ENCODE measurements at places on chromosomes 7 and 10.

DNA sequence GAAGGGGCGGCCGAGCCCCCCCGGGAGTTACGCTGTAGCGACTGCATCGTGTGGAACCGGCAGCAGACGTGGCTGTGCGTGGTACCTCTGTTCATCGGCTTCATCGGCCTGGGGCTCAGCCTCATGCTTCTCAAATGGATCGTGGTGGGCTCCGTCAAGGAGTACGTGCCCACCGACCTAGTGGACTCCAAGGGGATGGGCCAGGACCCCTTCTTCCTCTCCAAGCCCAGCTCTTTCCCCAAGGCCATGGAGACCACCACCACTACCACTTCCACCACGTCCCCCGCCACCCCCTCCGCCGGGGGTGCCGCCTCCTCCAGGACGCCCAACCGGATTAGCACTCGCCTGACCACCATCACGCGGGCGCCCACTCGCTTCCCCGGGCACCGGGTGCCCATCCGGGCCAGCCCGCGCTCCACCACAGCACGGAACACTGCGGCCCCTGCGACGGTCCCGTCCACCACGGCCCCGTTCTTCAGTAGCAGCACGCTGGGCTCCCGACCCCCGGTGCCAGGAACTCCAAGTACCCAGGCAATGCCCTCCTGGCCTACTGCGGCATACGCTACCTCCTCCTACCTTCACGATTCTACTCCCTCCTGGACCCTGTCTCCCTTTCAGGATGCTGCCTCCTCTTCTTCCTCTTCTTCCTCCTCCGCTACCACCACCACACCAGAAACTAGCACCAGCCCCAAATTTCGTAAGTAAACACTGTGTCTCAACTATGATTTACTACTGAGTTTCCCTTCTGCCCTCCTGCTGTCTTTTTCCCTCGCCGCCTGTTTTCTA, 666 bp downstream of the NRG3 start:
- no peak for DNase-seq

- no peak for DNase-seq
These were observed 44.5 kb upstream of the SPOCK2 start for GRCh38 chr10:72132854-72133253.

- no peak for DNase-seq
These were observed 219.9 kb downstream of the FGFR2 start for GRCh38 chr10:121378251-121378801.

DNA sequence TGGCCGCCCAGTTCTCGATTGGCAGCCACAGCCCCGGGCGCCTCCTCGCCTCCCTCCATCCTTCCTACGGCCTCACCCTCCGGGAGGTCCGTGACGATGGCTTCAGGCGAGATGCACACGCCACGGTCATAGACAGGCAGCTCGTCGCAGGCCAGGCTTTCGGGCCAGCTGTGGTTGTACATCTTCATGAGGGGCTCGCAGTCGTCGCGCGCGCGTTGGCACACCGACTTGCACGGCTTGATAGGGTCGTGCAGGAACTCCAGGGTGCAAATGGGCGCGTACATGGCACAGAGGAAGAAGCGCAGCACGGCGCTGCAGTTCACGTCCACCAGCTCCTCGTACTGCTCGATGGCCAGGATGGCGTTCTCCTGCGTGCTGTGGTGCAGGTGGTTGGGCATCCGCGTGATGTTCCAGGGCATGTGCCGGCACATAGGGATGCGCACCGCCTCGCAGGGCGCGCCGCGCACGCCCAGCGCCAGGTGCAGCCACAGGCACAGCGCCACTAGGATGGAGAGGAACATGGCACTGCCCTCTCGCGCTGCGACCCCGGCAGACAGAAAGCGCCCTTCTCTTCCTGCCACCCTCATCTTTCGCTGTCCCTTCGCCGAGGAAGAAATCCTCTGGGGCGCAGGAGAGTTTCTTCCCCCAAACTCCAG, 472 bp downstream of the SFRP4 start:
- DNase-seq = no peak

DNA sequence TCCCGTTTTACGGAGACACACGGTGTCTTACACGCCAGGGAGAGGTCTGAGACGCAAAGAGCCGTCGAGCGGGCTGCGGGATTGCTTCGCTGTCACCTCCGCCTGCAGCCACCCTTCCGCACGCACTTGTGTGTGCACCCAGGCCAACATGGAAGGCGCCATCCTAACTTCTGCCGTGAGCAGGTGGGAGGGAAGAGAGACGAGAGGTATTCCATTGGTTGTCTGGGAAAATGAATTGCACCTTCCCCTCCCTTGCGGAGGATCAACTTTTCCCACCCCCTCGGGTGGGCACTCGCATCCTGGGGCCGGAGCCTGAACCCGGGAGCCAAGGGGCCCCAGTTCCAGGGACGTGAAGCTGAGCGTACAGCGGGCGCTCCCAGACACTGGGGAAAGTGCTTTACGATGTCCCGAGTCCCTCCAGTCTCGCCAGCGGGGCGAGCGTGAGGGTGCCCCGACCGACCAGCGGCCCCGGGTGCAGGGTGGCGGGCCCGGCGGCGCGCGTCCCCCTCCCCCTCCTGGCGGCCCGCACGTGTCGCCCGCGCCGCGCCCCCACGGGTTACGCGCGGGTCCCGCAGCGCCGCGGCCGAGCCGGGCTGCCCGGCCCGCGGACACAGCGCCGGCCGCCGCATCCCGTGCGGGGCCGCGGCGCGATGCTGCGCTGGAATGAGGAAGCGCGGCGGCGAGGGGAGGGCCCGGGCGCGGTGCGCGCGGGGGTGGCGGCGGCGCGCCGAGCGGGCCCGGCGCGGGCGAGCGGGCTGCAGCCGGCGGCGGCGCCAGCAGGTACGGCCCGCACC, 984 bp upstream of the IKZF1 start:
- peak; percentile 32 for DNase-seq

- DNase-seq = no peak
These were observed 51.1 kb downstream of the DPYSL4 start for GRCh38 chr10:132237871-132238270.

GRCh38 chr10:124450012-124450782, at the start of gene NKX1-2:
Gene NKX1-2, minus strand, starts transcription at chr10:124450035. Its CDS starts 92 bp downstream, at chr10:124449943.
- DNase-seq = no peak

DNA sequence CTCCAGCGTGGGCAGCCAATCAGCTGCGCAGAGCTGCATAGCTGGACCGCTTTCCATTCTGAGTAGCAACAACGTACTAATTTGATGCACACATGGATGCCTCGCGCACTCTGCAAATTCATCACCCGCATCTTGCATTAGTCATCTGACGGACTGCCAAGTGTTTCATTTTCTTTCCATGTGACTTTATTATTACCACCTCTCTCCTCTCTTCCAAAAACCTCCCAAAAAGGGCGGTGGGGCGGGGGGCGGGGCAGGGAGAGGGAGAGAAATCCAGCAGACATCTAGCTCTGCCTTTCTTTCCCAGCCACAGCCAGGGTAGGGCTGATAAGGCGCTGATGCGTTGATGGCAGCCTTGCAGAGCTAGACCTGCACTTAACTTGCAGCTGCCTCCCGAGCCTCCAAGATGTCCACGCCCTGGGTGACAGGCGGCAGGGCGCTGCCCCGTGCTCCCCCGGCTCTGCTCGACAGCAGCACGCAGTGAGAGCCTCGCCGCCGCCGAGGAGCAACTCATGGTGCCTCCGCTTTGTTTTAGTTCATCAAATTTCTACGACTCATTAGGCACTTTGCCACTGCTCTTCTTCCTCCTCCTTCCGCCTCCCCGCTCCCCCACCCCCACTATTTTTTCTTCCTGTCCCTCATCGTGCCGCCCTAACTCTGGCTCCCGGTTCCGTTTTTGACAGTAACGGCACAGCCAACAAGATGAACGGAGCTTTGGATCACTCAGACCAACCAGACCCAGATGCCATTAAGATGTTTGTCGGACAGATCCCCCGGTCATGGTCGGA, 147.3 kb downstream of the CELF2 start:
- peak; percentile 76 for DNase-seq

DNA sequence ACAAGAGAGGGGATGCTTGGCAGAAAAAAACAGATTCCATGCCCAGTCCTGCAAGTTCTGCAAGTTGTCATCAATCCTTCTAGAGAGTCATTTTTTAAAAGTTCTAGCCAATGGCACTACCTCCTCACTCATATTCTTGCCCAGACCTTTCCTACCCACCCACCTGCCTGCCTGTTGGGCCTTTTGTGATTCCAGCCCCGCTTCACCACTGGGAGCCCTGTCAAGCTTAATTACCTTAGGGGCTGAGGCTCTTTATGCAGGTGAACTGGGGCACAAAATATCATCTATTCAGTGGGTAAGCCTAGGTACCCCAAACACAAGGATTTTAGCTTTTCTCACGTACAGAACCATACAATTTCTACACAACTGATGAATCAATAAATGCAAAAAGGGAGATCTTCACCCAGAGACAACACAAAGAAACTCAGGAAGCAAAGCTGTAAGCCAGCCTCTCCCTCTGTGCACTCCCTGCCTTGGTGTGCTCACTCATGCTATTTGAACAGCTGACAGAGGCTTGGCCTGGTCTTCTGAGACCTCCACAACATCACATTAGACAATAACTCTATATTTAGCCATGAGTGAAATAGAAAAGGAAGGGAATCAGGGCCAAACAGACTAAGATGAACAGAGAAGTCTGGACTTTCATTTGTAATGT, 222.6 kb downstream of the HTR7 start:
- no peak for DNase-seq

- no peak for DNase-seq
These were observed 21.3 kb upstream of the KPNA7 start for GRCh38 chr7:99229234-99229633.

GRCh38 chr7:159271781-159272180, 127.1 kb upstream of the VIPR2 start:
- DNase-seq = no peak

- DNase-seq = no peak
These were observed 6.7 kb upstream of the IMMP2L start for GRCh38 chr7:111568870-111569462.

- DNase-seq = peak; percentile 16
These were observed 5.4 kb downstream of the SFR1 start for GRCh38 chr10:104127411-104127810.

- DNase-seq = no peak
These were observed 79.8 kb upstream of the HABP2 start for GRCh38 chr10:113473011-113473410.

- no peak for DNase-seq
These were observed 76.1 kb upstream of the ANK3 start for GRCh38 chr10:60465801-60466200.

DNA sequence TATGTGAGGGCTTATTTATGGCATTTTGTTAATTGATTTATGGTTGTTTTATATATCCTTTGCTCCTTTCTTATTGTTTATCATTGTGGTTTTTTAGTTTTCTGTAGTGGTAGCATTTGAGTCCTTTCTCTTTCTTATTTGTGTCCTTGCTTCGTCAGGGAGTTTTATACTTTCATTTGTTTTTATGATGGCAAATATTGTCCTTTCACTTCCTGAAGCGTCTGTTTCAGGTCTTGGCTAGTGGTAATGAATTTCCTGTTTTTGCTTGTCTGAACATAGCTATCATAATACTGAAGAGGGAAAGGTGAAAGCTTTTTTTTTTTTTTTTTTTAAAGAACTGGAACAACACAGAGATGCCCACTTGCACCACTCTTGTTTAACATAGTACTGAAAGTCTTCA, 228.2 kb downstream of the ATRNL1 start:
- DNase-seq = no peak

GRCh38 chr10:93346694-93347093, 135.4 kb downstream of the MYOF start:
- DNase-seq = no peak

GRCh38 chr10:78595269-78595619, 473.5 kb upstream of the ZMIZ1 start:
- no peak for DNase-seq

DNA sequence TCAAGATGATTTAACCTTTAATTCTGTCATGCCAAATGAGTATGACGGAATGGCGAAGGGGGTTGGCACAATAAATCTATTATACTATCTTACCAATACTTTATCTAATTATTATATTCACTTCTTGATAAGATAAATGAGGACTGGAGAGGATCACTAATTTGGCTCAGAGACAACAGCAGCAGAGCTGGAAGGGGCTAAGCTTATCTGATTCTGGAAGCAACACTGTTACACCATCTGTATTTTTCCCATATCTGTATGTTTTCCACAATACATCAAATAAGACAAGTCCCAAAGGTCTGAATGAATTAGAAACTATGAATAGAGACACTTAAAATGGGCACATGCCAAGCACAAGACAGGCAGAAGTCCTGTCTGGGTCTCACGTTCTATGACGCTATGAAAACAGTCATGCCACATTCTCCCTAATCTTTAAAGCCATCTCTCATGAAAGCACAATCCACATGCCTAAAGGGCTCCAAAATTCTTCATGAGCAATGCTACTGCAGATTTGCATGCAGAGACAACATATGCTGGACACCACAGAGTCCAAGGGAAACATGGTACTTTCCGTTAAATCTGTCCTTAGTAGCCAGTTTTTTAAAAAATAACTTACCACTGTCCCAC, 88.3 kb downstream of the SLC25A13 start:
- no peak for DNase-seq

GRCh38 chr10:8575620-8576019, 521.1 kb downstream of the GATA3 start:
- no peak for DNase-seq

- no peak for DNase-seq
These were observed 5.2 kb upstream of the APBB1IP start for GRCh38 chr10:26432938-26433337.

- DNase-seq = no peak
These were observed 216.4 kb downstream of the CRPPA start for GRCh38 chr7:16204953-16205352.

DNA sequence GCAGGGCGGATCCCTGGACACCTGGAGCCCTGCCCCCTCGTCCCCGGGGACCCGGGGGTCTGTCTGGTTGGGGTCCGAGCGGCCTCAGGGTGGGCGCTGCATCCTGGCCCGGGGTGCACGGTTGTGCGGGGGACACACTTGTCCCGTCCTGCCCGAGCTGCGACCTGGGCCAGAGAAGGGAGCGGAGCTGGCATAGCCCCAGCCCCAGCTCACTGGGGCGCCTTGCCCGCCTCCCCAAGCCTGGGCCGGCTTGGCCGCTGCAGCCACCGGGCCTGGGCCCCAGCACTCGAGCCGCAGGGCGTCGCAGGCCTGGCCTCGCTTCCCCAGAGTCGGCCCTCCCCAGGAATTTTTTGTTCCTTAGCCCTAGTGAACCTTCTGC, 54.5 kb downstream of the GLRX3 start:
- DNase-seq = no peak

DNA sequence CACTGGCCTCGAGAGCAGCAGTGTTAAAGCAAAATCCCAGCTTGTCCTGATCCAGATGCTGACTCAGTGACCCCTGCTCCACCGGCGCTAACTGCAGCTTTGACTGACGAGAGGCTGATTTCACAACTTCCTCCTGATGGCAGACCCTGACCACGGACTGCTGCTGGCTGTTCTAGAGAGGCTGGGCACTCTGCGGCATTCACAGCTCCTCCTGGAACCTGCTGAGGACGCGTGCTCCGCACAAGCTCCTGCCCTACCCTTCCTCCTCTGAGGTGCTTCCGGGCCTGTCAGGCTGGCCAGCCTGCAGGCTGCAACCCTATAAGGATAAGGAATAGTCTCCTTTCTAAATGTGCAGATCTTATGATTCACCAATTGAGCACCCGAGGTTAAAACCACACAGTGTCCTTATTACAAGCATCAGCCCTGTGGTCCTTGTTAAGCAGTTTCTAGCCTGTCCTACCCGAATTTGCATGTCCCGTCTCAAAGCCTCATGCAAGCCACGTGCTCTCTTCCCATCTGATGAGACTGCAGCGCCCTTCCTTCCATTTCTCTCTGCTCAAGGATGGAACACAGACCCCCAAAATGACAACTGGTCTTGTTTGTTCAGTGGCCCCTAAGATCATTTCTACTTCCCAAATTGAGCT, 35.5 kb upstream of the NCAPG2 start:
- no peak for DNase-seq
